Uterus (tissue), 4 donors: ENCODE measurements at places on chromosomes 3 and 15. TPM values are rescaled to one million over a fixed set of nuclear protein-coding genes. Genes with fewer than 3 reads are reported as not detected.
A peak's percentile ranks its signal among the peaks of the same experiment; 100 is the strongest.

DNA sequence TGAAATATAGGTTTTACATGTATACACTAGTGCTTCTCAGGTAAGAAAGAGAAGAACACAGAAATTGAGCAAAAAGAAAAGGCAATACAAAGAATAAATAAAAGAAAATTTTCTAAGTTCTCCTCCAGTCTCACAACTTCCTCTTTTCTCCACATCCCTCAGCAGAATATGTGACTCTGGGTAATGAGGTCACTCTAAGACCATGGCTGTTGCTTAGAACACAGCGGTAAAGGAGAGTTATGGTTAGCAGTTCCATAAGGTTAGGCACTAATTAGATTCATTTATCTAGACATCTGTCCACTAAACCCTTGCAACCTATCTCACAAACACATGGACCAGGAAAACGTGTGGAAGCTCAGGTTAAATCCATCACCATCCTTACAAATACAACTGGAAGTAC lies 47.9 kb downstream of the IGSF11 start:
- no peaks in the 10 kb centered on the region for H3K27me3 ChIP-seq
- no peaks in the 10 kb centered on the region for H3K4me1 ChIP-seq
- H3K36me3 ChIP-seq: no peaks in the 10 kb centered on the region
- H3K27ac ChIP-seq: no peak overlapping the region
- no peak overlapping the region for H3K4me3 ChIP-seq

DNA sequence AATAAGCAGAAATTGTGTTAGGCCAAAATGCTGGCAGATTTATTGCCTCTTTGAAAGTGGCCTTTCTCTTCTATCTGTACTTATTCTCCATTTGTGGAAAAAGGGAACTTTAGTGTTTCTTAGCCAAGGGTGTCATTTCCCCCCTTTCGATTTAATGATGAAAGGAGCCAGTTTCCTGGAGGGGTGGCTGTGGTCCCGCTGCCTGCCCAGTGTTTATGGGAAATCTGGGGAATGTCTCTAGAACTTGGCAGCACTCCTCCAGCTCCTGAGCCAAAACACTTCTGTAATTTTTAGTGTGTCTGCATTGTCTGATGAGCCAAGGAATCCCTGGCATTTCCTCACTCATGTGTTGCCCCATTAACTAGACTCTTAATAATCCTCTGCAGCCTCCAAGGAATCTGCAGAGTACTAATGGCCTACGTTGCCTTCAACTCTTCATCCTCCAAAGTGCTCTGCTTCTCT lies 448.8 kb downstream of the GRM7 start:
- no peak overlapping the region for H3K4me3 ChIP-seq
- no peaks in the 10 kb centered on the region for H3K27me3 ChIP-seq
- no peaks in the 10 kb centered on the region for H3K36me3 ChIP-seq
- DNase-seq: peak; percentile 47

GRCh38 chr3:160831401-160831800 lies 75.4 kb downstream of the PPM1L start:
- H3K36me3 ChIP-seq: no peaks in the 10 kb centered on the region
- no peak for DNase-seq
- no peaks in the 10 kb centered on the region for H3K4me1 ChIP-seq
- H3K27ac ChIP-seq: no peak overlapping the region
- no peaks in the 10 kb centered on the region for H3K27me3 ChIP-seq
- H3K4me3 ChIP-seq: no peak overlapping the region

PIF1 gene
- total RNA-seq: 0.29 TPM

RETNLB gene
- total RNA-seq: not detected

TMOD2 gene
- total RNA-seq: 25.3 TPM

- H3K4me3 ChIP-seq: no peak overlapping the region
- no peaks in the 10 kb centered on the region for H3K4me1 ChIP-seq
- no peaks in the 10 kb centered on the region for H3K36me3 ChIP-seq
- DNase-seq: no peak
These were observed 6.2 kb downstream of the PAK6 start for GRCh38 chr15:40244961-40245523.

DNA sequence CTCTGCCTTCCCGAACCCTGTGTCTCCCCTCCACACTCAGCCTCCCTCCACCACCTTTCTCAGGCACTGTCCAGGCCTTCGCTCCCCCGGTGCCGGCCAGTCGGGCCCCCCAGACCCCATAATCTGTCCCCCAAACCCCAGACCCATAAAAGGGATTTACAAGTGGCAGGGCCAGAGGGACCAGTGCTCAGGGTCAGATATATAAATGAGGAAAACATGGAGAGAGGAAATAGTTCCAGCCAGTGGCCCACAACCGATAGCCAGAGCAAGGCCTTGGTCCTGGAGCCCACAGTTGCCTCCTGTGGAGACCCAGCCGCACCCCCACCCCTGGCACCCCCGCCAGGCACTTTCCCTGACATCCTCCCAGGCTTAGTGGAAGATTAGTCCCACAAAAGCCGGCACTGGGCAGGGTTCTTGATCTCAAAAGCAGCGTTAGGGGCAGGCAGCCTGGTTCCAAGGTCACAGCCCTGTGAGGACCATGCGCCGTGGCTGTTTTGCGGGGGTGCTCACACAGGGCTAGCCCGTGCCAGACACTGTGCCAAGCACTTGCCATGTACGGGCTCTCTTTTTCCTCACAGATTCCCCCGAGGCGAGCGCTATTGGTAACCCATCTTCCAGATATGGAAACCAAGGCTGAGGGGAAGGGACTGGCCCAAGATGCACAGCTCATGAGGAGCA lies 1.1 kb upstream of the PLXND1 start:
- H3K4me3 ChIP-seq: peak overlapping the region; percentile 62
- H3K27me3 ChIP-seq: no peaks in the 10 kb centered on the region
- DNase-seq: no peak
- no peaks in the 10 kb centered on the region for H3K4me1 ChIP-seq

IQCF5 gene
- total RNA-seq: not detected

DNA sequence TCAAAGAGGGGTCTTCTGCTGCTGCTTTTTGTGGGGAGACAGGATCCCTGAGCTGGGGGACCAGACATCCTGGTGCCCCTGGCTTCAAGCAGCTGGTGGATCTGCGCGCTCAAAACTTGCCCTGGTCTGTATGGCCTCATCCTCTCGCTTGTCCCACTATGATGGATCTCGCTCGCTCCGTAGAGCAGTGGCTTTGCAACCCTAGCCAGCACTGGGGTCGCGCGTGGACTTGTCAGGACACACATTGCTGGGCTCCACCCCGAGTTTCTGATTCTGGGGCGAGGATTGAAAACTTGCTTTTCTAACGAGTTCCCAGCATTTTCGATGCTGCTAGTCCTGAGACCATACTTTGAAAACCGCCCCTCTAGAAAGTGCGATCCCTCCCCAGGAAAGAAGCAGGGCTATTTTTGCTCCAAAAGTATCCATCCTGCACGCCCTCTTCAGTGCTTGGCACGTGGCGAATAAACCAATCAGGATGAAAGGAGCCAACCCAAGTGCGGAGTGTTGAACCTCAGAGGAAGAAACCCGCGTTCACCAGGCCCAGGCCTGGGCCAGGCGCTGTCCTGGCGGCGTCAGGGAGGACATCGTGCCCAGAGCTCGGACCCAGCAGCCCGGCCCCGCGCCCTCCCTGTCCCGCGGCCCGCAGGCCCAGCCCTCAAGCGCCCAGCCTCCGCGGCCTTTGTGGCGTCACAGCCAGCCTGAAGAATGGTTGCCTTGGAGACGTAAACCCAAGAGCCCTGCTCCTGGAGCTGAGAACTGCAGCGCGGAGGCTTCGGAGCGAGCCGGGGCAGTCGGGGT lies at the start of gene CFAP100:
Gene CFAP100 (plus strand): TSS at position 731 of the 798 bp plus-strand sequence. CDS start 1,092 bp downstream, outside the sequence.
- H3K27me3 ChIP-seq: no peaks in the 10 kb centered on the region
- no peaks in the 10 kb centered on the region for H3K36me3 ChIP-seq

DNA sequence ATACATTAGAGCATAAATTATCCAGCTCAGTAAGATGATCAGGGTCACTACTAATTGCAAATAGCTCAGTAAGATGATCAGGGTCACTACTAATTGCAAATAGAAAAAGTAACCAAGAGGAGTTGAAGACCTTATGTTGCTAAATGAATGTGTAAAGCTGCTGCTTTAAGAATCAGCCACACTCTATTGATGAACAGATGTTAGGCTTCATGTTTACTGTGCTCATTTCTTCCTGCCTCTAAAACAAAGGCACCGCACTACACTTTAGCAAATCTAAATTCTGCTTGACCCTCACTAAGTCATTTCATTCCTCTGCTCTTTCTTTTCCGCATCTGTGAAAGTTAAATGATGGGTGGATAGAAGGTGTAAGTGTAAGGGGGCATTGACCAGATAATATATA lies 92.6 kb upstream of the PLSCR4 start:
- DNase-seq: no peak
- H3K36me3 ChIP-seq: no peaks in the 10 kb centered on the region
- no peaks in the 10 kb centered on the region for H3K27me3 ChIP-seq

EIF4E3 gene
- total RNA-seq: 14.9 TPM
